CD8-positive, alpha-beta T cell (primary cell): ENCODE measurements at places on chromosomes 2 and 18.

DNA sequence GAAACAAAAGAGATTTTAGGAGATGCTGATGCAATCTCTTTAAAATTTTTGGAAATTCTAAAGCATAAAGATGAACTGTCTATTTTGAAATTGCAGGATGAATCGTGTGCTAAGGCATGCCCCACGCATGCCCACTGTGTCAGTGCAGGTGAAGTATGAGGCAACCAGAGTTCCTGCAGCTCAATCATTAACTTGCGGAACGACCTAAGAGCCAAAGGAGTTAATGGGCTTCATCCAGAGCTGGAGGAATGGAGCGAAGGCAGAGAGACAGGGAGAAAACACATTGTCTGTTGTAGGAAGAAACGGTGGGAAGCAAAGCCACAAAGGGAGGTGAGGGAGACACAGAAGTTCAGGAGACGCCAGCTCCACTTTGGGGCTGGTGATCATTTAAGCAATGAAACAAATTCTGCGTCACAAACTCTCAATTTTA is 265.2 kb downstream of the CCDC85A start:
- DNase-seq: no peak

GRCh38 chr2:169963786-169964185 is 136.5 kb downstream of the UBR3 start:
- no peak for DNase-seq

DNA sequence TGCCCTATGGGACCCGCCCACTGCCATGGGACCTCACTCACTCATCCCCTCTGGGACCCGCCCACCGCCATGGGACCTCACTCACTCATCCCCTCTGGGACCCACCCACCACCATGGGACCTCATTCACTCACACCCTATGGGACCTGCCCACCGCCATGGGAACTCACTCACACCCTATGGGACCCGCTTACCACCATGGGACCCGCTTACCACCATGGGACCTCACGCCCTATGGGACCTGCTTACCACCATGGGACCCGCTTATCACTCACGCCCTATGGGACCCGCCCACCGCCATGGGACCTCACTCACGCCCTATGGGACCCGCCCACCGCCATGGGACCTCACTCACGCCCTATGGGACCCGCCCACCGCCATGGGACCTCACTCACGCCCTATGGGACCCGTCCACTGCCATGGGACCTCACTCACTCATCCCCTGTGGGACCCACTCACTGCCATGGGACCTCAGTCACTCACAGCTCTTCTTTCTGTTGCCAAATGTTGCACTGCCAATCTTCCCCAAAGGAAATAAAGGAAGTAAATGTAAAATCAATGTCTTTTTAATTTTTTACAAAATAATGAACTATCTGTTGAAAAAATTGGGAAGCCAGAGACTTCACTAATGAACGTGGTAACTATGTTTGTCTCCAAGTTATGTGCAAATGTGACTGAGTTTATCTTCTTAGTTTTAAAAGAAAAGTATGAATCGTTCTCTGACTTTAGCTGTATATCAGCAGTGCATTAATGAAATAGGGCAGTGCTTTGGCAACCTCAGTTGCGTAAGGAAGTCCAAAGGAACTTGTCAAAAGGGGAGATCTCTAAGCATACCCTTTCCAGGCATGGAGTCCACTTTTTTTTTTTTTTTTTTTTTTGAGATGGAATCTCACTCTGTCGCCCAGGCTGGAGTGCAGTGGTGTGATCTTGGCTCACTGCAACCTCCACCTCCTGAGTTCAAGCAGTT is 101.5 kb upstream of the MGAT5 start:
- no peak for DNase-seq

DNA sequence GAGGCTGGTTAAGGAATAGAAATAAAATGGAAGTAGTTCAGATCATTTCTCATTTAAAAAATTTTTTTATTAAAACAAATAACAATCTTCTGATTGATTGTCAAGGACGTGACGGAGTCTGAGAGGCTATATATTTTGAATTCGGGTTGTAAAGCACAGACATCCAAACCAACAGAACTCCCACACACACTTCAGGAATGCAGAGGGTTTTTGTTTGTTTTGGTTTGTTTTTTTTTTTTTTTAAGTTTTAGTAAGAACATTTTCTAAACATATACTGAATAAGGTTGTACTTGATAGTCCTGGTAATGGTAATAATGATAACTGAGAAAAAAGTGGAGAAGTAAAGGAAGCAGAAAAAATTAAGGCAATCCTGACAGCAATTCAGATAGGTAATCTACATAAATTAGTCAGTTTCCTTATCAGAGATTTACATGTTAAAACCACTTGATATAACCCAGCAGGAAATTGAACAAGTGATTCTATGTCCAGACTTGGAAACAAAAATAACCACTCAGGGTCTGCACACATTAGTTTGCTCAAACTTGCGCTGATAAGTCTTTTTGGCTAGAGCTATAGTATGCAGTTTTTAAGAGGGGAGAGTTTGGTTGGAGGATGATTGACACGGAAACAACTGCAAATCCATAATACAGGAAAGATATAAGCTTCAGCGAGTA is 51.5 kb upstream of the CTAGE1 start:
- DNase-seq: no peak

DNA sequence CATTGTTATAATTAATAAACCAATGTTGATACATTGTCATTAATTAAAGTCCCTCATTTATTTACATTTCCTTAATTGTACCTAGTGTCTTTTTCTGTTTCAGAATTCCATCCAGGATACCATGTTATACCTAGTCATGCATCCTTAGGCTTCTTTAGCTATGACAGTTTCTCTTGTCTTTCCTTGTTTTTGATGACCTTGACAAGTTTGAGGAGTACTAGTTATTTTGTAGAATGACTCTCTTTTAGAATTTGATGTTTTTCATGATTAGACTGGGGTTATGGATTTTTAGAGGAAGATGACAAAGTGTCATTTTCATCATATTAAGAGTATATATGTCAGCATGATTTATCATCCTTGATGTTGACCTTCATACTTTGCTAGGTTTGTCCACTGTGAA is 16.4 kb downstream of the GIGYF2 start:
- DNase-seq: no peak

GRCh38 chr2:73281244-73281643 is 3.0 kb downstream of the FBXO41 start:
- DNase-seq: no peak
